Endothelial cell of umbilical vein (primary cell): ENCODE measurements at places on chromosomes 3 and 15. TPM values are rescaled to one million over a fixed set of nuclear protein-coding genes. Genes with fewer than 3 reads are reported as not detected.

- no peak for DNase-seq
Measured at GRCh38 chr3:172176061-172176770, 136.8 kb downstream of the FNDC3B start.

Gene PAQR9
- not detected in 2 replicates for total RNA-seq

Gene COX17
- total RNA-seq: 31.3 and 37.6 TPM in 2 replicates

DNA sequence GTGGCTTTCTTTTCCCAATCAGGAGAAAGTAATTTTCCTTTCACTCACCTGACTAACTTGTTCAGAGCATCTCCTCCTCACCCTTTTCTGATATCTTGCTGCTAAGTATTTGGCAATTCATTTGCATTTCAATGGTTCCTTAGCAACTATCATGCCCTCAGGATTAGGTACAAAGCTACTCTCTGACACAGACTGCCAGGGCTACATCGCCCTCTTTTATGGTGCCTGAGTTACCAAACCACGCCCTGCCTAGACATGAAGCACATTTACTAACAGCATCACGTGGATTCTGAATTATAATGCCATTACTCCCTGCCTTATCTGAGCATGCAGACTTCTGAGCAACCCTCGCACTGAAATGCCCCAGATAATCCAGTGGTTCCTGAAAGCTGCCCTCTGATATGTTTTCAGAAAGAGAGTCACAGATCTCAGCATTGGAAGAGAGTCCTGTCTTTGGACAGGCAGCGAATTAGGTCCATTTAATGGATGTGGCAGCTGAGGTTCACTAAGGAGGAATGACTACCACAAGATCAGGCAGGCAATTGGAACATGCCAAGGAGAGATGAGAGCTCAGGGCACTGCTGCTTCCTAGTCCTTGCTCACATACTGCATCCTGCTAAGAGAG is 14.5 kb downstream of the EPHB1 start:
- DNase-seq: no peak

DNA sequence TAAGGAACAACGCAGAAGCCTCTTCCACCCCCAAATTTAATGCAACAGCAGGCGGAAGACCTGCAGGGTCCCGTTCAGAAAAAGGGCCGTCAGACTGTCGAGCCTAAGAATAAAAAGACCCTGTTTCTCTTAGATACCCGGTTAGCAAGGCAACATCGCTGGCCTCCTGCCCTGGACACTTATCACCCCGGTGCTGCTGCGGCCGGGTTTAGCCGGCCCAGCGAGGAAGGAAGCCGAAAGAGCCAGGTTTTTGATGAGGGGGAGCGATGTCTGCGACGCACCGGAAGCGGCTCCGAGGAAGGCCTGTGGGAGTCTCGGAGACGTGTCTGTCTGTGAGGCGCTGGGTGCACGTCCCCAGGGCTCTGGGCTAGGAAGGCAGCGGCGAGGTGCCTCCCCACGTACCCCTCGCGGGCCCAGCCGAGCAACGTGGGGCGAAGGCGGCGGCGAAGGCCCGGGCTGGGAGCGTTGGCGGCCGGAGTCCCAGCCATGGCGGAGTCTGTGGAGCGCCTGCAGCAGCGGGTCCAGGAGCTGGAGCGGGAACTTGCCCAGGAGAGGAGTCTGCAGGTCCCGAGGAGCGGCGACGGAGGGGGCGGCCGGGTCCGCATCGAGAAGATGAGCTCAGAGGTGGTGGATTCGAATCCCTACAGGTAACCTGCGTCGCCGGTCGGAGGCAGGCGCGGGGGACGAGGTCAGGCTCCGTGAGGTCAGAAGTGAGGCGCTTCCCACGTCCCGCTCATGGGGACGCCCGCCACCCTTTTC is at the start of gene UBA5:
TSS of gene UBA5 (plus strand) at position 278 of the 759 bp plus-strand sequence. CDS start at position 487, 209 bp downstream.
- DNase-seq: peak; percentile 72

- peak; percentile 65 for DNase-seq
Measured at GRCh38 chr3:10758304-10759037, 57.6 kb upstream of the SLC6A11 start.

DNA sequence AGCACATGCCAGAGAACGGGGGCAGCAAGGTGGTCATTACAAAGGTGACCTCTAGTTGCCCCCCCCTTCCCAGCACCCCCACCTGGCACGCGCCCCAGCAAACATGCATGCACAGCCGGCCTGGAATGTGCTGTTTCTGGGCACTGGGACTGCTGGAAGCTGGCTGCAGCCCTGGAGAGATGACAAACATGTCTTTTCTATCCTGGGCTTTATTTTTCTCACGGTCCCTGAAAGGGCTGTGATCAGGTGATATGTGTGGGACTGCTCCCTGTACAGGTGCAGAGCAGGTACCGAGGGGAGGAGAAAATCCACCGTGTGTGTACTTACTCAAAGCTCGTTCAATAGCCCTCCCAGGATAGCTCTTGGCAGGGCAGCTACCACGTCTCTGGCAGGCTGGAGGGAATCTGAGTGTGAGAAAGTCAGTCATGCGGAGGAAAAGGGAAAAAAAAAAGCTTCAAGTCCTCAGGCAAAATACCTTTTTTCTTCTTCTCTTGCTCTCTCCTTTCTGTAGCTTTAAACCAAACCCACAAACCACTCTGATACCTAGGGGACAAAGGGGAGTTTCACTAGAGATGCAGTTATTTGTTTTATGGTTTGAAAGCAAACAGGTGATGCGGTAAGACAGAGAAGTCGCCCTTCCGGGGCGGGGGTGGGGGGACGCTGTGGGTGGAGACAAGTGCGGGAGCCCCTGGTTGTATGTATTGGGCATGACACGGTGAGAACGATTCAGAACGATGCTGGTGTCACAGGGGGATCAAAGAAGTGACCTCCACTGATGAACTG is 5.0 kb upstream of the HES1 start:
- DNase-seq: no peak

Gene HHATL
- total RNA-seq: not detected in 2 replicates

DNA sequence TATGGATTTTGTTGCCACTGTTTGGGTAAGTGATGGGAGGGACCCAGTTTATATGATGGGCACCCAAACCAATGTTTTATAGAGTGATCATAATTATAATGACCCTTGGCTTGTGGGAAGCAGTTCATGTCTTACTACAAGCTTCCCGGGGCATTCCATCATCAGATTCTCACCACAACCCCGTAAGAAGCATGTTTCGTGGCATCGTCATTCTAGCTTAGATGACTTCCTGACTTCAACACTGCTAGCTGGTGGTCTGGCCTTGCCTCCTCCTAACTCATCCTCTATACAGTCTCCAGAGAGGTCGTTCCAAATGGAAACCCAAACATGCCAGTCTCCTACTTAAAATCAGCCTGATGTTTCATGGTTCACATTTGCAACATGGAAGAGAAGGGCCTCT is 226.9 kb downstream of the ADAMTS9 start:
- DNase-seq: no peak

- no peak for DNase-seq
Measured at GRCh38 chr3:193863657-193864357, 270.8 kb downstream of the OPA1 start.

Gene TLNRD1
- 33.0 and 33.2 TPM in 2 replicates for total RNA-seq

Gene PLSCR4
- 81.5 and 91.8 TPM in 2 replicates for total RNA-seq

GRCh38 chr3:28287046-28287445 is 45.6 kb downstream of the CMC1 start:
- no peak for DNase-seq

DNA sequence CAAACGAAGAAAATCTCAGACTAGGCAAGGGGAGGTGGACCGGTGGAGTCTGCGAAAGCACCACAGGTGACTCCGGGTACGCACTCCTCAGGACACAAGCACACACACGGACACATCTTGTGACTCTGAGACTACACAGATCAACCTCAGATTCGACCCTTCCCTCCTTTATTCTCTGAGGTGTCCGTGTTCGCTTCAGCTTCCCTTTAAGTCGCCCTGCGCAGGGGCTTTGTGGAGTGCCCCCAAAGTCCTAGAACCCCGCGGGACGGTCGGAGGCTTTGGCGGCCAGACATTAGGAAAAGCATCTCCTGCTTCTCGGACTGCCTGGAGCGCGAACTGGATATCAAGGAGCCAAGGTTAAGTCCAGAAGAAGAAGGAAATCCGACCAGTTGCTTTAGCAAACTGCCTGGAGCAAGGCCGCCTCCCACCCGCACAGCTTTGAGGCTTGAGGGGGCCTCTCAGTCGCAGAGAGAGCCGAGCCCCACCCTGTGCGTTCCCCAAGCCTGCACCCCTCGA is 730 bp downstream of the DGKG start:
- DNase-seq: no peak

DNA sequence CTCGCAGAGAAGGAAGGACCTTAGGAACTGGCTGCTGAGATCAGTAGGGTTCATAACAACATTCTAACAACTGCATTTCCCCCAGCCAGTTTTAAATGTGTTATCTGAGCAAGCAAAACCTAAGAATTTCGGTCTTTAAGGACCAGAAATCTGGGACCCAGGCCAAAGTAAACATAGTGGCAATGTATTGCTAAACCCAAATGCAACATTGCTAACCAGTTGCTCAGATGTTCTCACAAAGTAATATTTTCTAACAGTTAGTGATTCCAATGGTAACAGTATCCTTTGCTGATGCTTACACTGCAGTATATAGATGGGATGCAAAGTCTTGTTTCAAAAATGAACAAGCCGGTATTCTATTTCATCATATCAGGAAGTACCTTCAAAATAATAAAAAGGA is 254.3 kb downstream of the RYR3 start:
- peak; percentile 10 for DNase-seq

Gene MESP2
- 0.42 TPM in 1 of 2 replicates, not detected in the other for total RNA-seq

DNA sequence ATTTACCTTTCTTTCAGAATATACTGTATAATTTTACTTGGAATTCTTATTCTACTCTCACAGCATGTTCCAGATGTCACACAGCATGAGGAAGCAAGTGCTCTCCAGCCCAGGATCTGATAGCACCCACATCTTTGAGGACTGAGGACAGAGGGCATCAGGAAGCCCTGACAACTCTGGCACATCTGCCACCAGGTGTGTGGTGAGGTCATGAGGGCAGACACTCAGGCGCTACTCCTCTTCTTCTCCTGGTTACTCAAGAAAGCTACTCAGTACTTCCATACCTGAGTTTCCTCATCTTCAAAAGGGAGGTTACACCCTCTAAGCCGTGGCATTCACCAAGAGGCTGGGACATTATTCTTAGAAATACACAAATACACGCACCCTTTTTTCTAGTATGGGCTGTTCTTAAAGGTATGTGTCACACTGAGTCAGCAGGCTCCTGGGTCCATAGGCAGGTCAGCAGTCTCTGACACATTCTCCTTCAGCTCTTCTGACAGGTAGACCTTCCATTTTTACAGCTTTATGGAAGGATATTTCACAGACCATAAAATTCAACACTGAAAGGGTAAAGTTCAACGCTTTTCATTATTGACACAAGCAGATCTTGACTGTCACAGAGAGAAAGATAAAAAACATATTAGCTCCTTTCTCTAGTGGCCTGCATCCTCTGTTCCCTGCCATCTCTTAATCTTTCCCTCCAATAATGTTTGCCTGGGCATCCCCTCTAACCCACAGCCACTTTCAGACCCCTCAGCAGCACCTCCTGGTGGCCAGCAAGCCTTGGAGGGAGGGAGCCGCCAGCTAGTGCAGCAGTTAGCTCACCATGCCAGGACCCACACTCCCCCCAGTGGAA is 103.2 kb upstream of the TJP1 start:
- DNase-seq: peak; percentile 72

Gene IMP3
- 35.5 and 41.3 TPM in 2 replicates for total RNA-seq

Gene GOLGA6L9
- total RNA-seq: 3.8 and 4.5 TPM in 2 replicates
